NCI-H2107 (cell line): ENCODE measurements at places on chromosomes 12 and 14.

- DNase-seq: no peak
Measured at GRCh38 chr14:61476105-61476753, 154.8 kb downstream of the PRKCH start.

DNA sequence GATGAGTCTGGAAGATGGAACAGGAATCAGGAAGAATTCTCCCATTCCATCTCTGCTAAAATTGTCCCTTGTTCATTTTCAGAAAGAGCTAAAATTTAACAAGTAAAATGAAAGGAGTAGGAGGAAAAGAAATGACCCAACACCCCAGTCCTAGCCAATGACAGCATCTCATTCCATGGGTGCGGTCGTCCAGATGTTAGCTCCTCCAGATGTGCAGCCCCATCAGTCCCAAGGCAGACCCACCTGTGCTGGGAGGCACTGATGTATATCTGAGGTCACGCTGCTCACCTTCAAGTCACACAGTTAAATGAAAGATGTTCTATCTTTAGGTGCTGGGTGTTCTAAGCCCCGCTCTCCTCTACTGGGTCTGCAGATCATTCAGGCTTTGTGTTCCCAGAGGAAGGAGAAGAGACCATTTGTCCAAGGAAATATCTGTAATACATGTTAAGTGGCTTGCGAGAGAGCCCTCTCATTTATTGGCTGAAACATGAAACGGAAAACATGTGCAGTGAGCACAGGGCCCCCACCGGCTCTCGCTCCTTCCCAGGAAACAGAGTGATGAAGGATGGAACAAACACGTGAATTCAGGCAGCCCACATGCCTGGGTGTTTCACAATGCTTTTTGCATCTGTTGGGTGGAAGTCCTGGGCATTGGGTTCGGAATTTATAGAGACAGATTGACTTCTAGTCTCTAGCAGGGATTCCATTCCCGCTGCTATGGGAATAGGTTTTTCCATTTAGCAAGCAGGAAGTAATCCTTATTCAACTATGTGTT, 294.6 kb downstream of the NUAK1 start:
- no peak for DNase-seq

DNA sequence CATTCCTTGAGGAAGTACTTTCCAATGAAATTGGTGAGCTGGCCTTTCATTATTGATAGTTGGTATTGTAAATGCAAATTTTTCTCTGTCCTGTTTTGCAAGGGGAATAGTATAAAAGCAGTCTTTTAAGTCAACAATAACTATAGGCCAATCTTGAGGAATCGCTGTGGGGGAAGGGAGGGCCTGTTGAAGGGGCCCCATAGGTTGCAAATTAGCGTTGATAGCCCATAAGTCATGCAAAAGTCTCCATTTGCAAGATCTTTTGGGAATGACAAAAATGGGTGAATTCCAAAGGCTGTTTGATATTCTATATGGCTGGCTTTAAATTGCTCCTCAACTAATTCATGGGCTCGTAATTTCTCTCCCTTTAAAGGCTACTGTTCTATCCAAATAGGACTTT, 143.6 kb downstream of the TMEM117 start:
- no peak for DNase-seq

- DNase-seq: no peak
Measured at GRCh38 chr14:54257424-54257823, 139.4 kb upstream of the CDKN3 start.

- DNase-seq: no peak
Measured at GRCh38 chr12:81809113-81809777, 50.1 kb upstream of the PPFIA2 start.
